ENCODE measurements at places on chromosomes 16 and 17. TPM values are rescaled to one million over a fixed set of nuclear protein-coding genes. Genes with fewer than 3 reads are reported as not detected.

Gene FADS6
- total RNA-seq: 0.83 TPM

Gene LPO
- not detected for total RNA-seq

Gene TLCD3B
- total RNA-seq: 0.21 TPM

Gene CNGB1
- total RNA-seq: not detected

Gene PRSS53
- 5.8 TPM for total RNA-seq

Data from cardiac muscle cell (in vitro differentiated cells and primary cell).